ENCODE measurements at places on chromosomes 13 and 19.

- DNase-seq = no peak
Measured at GRCh38 chr19:53462861-53463260, 4.7 kb upstream of the ZNF813 start.

- DNase-seq = no peak
Measured at GRCh38 chr13:30520571-30520970, 54.8 kb upstream of the HMGB1 start.

- no peak for DNase-seq
Measured at GRCh38 chr19:49767381-49767780, 580 bp downstream of the AP2A1 start.

GRCh38 chr19:51024924-51025323 lies 1.5 kb downstream of the KLK11 start:
- no peak for DNase-seq

- no peak for DNase-seq
Measured at GRCh38 chr13:99132295-99132835, 68.3 kb upstream of the UBAC2 start.

- no peak for DNase-seq
Measured at GRCh38 chr19:23377276-23377675, 18.0 kb downstream of the ZNF91 start.

- DNase-seq = no peak
Measured at GRCh38 chr13:39462428-39462827, 140.6 kb downstream of the LHFPL6 start.

All from GM18507 (cell line).